ENCODE measurements at places on chromosomes 16 and 17. TPM values are rescaled to one million over a fixed set of nuclear protein-coding genes. Genes with fewer than 3 reads are reported as not detected.
A peak's percentile ranks its signal among the peaks of the same experiment; 100 is the strongest.

GRCh38 chr16:65658349-65658748 is 536.5 kb upstream of the CDH11 start:
- peak; percentile 99 for DNase-seq

The DHRS7C gene
- not detected for total RNA-seq

- DNase-seq: no peak
Measured at GRCh38 chr17:68782789-68783188, 172.4 kb downstream of the ABCA8 start.

GRCh38 chr17:945672-946071 is 33.9 kb downstream of the NXN start:
- DNase-seq: no peak

DNA sequence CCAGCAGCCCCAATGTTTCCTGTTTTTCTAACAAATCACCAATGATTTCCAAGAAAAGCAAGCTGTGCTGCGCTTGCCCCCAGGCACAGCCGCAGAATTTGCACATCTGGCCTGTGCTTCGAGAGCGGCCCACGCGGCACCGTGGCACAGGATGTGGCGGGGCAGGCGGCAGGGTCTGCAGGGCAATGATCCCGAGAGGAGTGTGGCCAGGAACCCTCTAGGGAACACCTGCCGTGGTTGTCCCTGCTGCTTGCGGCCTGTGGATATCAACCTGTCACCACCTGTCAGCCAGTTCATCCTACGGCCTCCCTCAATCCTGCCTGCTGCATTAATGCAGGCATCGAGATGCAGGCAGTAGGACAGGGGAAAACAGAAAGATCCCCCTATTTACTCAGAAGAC is 24.0 kb downstream of the PIK3R5 start:
- DNase-seq: no peak

The MLLT6 gene
- total RNA-seq: 14.2 TPM

Data from bronchial epithelial cell (primary cell).